ENCODE measurements at places on chromosomes 7 and 10.

DNA sequence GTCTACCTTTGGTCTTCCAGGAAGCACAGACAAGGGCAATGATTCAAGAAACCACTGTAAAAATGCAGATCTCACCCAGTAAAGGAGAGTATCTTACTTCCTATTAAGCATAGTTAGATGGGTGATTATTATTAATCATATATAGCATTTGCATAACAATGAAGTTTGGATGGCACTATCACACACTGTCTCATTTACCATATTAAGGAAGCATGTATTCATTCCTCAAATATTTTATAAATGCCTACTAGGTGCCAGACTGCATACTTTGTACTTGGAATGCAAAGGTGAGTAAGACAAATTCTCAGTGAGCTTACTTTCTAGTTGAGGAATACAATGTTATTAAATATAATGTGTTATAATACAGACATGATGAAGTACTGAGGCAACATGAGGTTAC is 53.9 kb upstream of the SKAP2 start:
- DNase-seq, result peak; percentile 35

DNA sequence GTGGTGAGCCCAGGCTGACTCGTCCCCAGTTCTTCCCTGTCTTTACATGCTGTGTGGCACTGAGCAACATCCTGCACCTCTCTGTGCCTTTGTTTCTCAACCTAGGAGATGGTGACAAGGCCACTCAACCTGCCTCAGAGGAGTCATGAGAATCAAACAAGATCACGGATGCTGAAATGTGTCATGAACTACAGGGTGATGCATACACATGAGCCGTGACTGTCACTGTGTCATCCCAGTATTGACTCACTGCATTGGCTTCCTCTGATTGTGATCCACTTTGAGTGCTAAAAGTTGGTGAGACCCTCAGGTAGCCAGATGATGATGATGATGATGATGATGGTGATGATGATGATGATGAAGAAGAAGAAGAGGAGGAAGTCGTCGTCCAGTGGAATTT is 11.5 kb downstream of the C10orf71 start:
- DNase-seq, result no peak

DNA sequence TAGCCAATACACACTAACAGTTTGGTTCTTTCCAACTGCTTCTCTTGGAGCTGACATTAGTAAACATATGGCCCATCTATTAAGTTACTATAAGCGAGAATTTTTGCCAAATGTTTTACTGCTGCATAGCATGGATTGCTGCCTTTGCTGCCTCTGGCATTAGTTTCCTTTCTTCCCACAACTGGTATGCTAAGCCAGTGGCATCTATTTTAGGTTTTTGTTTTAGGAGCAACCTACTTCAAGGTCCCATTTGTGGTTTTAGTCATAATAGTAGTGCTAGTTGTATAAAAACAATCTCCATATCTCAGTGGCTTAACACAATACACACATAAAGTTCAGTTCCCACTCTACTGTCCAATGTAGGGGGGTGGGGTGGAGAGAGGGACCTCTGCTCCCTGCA is 25.9 kb upstream of the PANK1 start:
- DNase-seq, result no peak

- peak; percentile 87 for DNase-seq
Measured at GRCh38 chr10:21083861-21084260, 186.8 kb upstream of the NEBL start.

- no peak for DNase-seq
Measured at GRCh38 chr10:6255548-6256061, 52.9 kb downstream of the PFKFB3 start.

DNA sequence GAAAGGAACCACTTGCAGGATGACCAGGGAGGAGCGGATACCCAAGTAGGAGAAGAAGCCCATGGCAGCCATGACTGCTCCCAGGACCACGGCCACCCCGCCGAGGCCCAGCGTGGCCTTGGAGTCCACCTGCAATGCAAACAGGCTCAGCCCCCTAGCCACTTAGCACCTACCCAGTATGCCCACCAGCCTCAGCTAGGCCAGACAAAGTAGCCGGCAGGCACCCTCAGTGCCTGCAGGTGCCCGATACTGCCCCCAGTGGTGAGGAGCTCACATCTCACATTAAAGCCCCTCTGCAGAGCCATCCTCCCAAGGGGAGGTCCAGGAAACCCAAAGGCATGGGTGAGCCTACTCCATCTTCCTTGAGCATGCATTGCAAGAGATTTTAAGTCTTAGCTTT is 6.6 kb downstream of the NPC1L1 start:
- DNase-seq, result peak; percentile 29

DNA sequence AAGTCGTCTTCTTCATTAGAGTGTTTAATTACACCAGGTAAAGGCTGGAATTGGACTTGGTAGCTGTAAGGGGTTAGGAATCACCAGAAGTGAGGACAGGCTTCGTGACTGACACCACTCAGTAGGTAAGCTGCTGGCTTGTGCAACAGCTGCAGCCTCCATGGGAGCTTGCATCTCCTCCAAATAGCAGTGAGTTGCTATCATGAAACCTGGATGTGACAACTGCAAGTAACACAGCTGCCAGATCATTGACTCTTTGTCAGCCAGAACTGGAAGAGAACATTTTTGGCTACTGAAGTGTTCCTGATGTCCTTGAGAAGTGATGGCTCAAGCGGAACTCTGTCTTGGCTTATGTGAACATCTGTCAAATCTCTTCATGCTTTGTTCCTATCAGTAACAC is 64.1 kb upstream of the MSRB2 start:
- DNase-seq, result no peak

DNA sequence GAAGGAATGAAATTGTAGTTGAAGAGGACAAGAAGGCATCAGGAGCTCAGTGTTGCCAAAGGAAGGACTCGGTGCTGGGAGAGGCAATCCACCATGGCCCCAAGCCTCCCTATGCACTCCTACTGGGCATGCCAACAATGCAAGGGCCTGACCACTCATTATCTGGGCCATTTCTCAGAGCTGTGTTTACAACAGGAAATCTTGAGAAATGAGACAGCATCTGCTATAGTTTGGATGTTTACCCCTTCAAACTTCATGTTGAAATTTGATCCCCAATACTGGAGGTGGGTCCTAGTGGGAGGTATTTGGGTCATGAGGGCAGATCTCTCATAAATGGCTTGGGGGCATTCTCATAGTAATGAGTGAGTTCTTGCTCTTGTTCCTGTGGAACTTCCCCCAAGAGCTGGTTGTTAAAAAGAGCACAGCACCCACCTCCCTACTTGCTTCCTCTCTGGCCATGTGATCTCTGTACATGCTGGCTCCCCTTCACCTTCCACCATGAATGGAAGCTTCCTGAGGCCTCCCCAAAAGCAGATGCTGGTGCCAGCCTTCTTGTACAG is 50.8 kb upstream of the AOAH start:
- no peak for DNase-seq

DNA sequence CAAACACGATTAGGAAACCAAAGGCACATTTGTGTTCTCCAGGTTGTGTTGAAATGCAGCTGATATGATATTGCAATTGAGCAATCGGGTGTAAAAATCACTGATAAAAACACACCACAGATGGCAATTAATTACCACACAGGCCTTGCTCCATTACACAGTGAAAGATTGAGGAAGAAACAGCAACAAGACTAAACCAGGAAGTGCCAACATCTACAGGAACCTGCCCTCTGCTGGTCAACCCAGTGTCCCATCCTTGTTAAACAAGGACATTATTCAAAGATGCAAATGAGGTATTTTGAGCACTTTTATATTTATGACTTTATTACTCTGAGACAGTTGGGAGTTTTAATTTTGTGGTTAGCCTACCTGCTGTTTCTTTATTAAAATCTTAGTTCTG is 765.6 kb upstream of the GHITM start:
- DNase-seq, result peak; percentile 10

DNA sequence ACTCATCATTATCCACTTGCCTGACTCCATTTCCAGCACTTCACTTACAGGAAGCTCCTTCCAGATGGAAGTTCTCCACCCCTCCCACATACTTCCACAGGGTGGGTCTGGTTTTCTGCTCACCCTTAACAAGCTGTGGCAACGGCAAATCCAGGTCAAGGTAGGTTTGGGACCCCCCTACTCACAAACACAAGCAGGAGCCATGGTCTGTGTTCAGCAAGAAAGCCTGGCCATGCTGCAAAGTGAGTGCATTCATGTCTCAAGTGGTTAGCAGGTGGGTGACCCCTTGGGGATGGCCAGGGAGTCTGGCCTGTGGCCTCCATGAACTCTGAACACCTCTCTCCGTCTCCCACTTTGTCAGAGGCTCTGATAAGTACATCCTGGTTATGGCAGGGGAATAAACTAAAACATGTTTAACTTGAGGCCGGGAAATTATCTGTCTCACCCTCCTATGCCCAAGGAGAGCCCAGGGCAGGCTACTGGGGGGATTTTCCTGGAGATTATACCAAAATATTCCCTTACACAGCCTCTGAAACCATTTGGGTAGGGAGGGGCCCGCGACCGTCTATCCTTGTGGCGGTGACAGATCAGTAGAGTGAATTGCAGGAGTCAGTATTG is 844 bp downstream of the XPNPEP1 start:
- DNase-seq, result no peak

- DNase-seq, result no peak
Measured at GRCh38 chr7:32044739-32045138, 25.5 kb downstream of the PDE1C start.

DNA sequence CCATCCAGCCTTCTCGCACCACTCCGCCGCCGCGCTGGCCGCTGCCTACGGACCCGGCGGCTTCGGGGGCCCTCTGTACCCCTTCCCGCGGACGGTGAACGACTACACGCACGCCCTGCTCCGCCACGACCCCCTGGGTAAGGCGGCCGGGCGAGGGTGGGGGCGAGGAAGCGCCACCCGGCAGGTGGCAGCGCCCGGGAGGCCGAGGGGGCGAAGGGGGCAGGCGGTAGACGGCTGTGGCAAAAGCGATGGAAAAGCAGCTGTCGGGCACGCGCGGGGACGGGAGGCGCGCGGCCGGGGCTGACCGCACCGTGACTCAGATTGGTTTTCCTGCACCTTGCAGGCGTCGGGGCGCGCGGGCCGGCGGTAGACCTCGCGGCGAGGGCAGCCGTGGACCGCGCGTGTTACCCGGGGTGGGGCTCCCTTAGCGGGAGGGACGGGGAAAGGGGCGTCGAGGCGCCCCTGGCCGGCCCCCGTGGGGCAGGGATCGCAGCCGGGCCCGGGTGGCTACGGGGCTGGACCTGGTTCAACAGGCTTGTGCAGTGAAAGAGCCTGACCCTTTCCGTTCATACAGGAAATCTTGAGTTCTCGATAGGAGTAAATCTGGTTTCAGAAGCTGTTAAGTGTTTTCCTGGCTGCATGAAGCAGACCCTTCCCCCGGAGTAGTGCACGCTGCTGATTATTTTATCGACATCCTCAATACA is 608 bp downstream of the HHEX start:
- DNase-seq, result no peak

DNA sequence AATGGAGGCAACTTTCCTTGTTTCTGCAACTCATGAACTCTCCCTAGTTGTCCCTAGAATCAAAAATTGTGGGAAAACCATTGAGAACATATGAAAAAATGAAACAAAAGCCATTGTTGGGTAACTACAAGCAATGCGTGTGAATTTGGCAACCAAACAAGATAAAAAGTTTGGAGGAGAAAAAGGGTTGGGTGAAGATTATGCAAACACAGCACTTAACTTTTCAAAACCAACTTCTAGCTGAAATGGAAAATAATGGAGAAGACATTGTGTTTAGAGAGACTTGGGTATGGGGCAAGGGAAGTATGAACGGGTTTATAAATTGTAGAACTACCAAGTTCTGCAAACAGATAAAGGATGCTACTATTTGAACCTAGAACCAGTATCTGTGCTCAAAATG is 89.0 kb upstream of the SVIL start:
- DNase-seq, result no peak

DNA sequence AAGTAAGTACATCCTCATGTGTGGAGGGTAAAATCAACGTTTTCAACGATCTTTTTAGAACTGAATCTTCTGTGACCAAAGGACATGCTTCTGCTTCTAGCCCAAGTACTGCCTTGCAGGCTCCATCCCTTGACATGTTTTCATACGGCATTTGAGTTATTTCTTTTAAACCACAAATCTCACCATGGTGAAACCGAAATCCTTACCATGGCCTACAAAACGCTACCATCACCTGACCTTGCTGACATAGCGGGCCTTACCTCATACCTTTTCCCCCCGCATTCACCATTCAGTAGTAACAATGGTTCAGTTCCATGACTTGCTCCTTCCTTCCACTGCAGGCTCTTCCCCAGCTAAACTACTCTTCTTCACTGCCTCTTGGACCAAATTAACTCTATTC is 3.5 kb downstream of the RNF216 start:
- no peak for DNase-seq

DNA sequence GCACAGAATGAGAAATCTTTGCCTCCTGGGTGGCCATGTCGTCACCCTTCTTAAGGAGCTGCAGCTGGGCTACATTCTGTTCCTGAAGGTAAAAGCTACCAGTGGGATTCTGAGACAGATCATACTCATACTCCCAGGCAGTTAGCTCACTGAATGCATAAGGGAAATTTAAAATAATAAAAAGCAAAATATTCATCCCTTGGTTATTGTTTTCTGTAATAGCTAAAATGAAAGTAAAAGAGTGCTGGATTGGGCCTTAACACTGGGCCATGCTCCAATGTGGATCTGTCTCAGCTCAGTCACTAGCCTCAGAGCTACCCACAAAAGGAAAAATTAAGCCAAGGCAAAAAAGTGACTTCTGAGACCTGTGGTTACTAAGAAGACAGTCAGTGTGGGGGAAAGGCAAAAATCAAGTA is 8.9 kb upstream of the DYNC2I1 start:
- DNase-seq, result no peak

DNA sequence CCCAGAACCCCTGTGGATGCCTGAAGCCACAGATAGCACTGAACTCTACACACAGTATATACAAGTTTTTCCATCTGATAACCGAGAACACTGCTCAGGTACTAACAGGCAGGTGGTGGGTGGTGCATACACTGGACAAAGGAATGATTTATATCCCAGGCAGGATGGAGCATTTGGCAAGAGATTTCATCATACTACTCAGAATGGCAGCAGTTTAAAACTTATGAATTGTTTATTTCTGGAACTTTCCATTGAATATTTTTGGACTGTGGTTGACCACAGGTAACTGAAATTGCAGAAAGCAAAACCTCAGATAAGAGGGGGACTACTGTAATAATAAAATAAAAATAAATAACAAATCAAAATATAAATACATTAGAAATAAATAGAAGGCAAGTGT is 10.9 kb upstream of the KCNMA1 start:
- DNase-seq, result no peak

DNA sequence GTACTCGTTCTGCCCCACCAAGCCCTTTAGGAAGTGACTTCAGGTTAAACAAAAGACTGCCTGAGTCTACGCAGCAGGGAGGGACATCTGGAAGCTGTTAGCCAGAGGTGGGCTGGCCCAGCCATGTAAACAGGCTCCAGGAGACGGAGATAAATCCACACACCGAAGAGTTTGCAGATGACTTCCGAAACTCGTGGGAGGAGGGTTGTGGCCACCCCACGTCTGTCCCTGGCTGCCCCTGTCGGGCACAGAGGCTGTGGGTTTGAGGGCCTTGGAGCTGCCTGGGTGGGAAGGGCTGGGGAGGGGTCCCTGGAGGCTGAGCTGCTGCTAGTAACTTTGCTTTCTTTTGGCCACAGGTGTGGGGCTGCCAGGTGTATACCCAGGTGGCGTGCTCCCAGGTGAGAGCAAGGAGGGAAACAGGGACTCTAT is 15.6 kb downstream of the ELN start:
- no peak for DNase-seq

All from RCC 7860 (cell line).